ENCODE measurements at places on chromosomes 12 and 14. TPM values are rescaled to one million over a fixed set of nuclear protein-coding genes. Genes with fewer than 3 reads are reported as not detected.

GRCh38 chr14:77838831-77839511 is 39.1 kb downstream of the ADCK1 start:
- peaks cover 16% of the 10 kb centered on the region for H3K36me3 ChIP-seq
- no peak overlapping the region for H3K27ac ChIP-seq
- no peak for DNase-seq
- H3K4me3 ChIP-seq = no peak overlapping the region
- no peaks in the 10 kb centered on the region for H3K27me3 ChIP-seq

The GYS2 gene
- polyA plus RNA-seq = 0.33 TPM

The FLRT2 gene
- 0.68 TPM for polyA plus RNA-seq

The LRRC10 gene
- polyA plus RNA-seq = not detected

DNA sequence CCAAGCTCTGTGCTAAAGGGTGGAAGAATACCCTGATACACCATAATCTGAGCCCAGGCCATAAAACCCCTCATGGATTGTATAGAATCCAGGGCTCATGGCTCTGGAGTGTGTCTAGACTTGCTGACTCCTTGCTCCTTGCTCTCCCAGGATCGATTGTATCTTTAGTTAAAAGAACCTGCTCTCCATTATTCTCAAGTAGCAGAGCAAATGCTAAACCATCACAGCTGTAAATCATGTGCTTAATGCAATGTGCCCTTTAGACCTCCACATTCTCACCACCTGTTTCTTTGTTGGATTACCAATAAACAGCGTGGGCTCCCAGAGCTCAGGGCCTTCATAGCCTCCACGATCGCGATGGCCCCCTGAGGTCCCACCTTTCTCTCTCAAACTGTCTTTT is 411.6 kb upstream of the FBXO33 start:
- H3K36me3 ChIP-seq = no peaks in the 10 kb centered on the region
- H3K4me1 ChIP-seq = no peaks in the 10 kb centered on the region
- no peak for DNase-seq
- H3K27me3 ChIP-seq = no peaks in the 10 kb centered on the region
- H3K27ac ChIP-seq = no peak overlapping the region
- H3K4me3 ChIP-seq = no peak overlapping the region

DNA sequence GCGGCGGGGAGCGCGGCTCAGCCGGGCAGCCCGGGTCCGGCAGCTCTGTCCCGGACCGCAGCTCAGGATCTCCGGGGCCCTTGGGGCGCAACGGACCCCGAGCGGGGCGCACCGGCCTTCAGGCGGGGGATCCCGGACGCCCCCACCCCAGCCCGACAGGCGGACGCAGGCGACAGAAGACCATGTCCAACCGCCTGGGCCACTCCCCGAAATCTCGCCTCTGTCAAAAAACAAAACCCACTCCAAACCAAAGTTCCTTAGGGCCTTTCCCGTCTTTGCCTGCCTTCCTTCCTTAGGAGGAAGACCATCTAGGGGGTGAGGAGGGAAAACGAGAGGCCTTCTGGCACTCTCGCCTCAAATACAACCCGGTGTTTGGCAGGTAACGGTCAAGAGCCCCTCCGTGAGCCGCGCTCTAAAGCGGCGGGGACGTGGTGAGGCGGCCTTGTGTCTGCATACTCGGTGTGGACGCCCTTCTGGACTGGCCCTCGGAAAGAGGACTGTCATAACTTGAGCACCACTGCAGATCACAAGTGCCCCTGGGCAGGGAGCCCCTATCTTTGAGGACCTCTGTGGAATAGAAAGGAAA is 604 bp downstream of the HCFC2 start:
- H3K4me3 ChIP-seq = peak overlapping the region; percentile 87
- peaks cover 35% of the 10 kb centered on the region for H3K36me3 ChIP-seq
- H3K4me1 ChIP-seq = peaks cover 58% of the 10 kb centered on the region
- H3K27me3 ChIP-seq = no peaks in the 10 kb centered on the region

DNA sequence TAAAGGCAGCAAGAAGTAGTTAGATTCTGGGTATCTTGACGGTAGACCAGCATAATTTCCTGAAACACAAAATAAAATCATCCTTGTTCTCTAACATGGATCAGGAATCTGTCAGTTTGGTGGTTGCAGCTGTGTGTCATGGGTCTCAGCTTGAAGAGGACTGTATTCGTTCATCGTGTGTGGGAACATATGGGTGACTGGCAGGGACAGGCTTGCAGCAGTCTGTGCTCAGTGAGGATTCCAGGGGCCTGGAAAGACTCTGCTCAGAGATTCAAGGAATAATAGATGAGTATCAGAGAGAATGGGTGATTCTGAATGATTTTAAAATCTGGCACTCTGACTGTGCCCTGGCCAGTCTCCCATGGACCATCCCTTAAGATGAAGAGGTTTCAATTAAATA is 421.6 kb downstream of the APAF1 start:
- H3K27me3 ChIP-seq = no peaks in the 10 kb centered on the region
- no peak overlapping the region for H3K4me3 ChIP-seq
- no peak overlapping the region for H3K27ac ChIP-seq
- no peaks in the 10 kb centered on the region for H3K4me1 ChIP-seq
- DNase-seq = no peak

The ATN1 gene
- 44.4 TPM for polyA plus RNA-seq
